ENCODE measurements at places on chromosomes 11 and 22.

DNA sequence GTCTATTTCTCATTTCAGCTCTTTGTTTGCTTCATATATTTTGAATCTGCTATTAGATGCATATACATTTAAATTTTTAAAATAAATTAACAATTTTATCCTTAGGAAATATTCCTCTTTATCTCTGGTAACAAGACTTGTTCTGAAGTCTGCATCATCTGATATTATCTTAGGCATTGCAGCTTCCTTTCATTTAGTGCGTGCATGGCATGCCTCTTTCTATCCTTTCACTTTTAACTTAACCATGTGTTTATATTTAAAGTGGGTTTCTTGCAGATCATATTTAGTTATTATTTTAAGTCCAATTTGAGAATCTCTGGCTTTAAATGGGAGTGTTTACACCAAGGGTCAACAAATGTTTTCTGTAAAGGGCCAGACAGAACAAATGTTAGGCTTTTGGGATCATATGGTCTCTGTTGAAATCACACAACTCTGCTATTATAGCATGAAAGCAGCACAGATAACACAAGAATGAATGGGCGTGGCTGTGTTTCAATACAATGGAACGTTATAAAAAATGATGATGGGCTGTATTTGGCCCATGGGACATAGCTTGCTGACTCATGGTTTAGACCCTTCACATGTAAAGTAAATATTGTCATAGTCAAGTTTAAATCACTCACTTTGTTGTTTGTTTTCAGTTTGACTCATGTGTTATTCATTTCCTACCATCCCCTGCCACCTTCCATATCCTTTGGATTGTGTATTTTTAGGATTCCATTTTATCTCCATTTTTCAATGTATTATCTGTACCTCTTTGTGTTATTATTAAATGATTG lies 83.9 kb upstream of the SNX19 start:
- H3K27me3 ChIP-seq = no peaks in the 10 kb centered on the region
- DNase-seq = peak; percentile 80
- H3K4me1 ChIP-seq = peaks cover 24% of the 10 kb centered on the region

GRCh38 chr22:46714550-46714949 lies 23.5 kb downstream of the CERK start:
- H3K4me1 ChIP-seq = no peaks in the 10 kb centered on the region
- no peaks in the 10 kb centered on the region for H3K27me3 ChIP-seq
- peak; percentile 56 for DNase-seq
- H3K4me3 ChIP-seq = no peak overlapping the region
- H3K27ac ChIP-seq = peak overlapping the region; percentile 21
- H3K36me3 ChIP-seq = peaks cover 33% of the 10 kb centered on the region

DNA sequence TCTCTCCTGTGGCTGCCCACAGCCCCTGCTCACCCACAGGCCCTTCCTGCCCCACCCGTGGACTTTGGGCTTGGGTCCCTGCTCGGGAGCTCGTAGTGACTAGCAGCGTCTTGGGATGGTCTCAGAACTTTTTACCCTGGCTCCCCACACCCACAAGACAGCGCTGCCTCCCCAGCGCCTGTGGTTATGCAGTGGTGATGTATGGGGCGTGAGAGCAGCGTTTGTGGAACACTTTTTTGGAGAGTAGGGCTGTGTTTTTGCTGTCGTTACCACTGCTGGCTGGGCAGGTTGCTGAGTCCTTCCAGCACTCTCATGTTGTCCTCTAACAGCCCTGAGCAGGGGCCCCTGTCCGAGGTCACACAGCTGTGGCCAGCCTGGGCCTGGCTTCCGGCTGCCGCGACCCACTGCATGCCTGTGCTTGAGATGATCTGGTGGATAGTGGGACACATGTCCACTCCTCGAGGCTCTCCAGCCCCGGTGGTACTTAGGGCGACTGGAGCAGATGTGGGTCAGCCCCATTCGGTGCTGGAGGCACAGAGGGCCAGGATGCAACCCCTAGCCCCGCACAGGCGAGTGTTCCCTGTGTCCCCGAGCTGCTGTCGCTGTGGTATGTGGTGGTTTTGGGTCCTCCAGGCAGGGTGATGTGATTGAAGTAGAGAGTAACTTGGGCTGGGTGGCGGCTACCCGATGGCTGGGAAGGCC lies 7.1 kb upstream of the GRAMD4 start:
- H3K4me3 ChIP-seq = no peak overlapping the region
- H3K36me3 ChIP-seq = no peaks in the 10 kb centered on the region
- H3K4me1 ChIP-seq = peaks cover 9% of the 10 kb centered on the region
- no peak overlapping the region for H3K27ac ChIP-seq
- no peaks in the 10 kb centered on the region for H3K27me3 ChIP-seq

GRCh38 chr11:16827139-16827538 lies 88.7 kb downstream of the C11orf58 start:
- no peak overlapping the region for H3K4me3 ChIP-seq
- H3K27me3 ChIP-seq = no peaks in the 10 kb centered on the region
- DNase-seq = no peak
- no peaks in the 10 kb centered on the region for H3K4me1 ChIP-seq
- no peaks in the 10 kb centered on the region for H3K36me3 ChIP-seq

DNA sequence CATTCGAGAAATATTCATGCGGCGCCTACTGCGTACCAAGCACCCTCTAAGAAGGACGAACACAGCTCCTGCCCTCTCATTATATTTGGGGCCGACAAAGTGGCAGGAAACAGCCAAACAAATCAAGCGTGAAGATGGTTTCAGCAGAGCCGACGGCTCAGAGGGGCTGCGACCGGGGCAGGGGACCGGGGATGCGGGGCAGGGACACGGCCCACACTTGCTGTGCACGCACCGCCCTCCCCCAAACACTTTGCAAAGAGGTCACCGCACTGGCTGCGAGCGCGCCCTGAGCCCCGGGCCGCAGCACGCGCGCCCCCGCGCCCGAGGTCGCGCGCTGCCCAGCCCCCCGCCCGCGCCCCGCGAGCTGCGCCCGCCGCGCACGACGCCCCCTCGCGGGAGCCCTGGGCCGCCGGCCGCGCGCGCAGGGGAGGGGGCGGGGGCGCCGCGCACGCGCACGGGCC lies 255 bp upstream of the SYNGR1 start:
- peaks cover under 1% of the 10 kb centered on the region for H3K27me3 ChIP-seq
- H3K36me3 ChIP-seq = no peaks in the 10 kb centered on the region
- no peak overlapping the region for H3K27ac ChIP-seq

GRCh38 chr22:33803371-33804282 lies 116.6 kb downstream of the LARGE1 start:
- H3K4me3 ChIP-seq = no peak overlapping the region
- H3K4me1 ChIP-seq = no peaks in the 10 kb centered on the region
- no peaks in the 10 kb centered on the region for H3K36me3 ChIP-seq
- H3K27me3 ChIP-seq = no peaks in the 10 kb centered on the region

- H3K27me3 ChIP-seq = no peaks in the 10 kb centered on the region
- no peaks in the 10 kb centered on the region for H3K36me3 ChIP-seq
- no peaks in the 10 kb centered on the region for H3K4me1 ChIP-seq
- no peak for DNase-seq
Observed at GRCh38 chr11:64083398-64084080, 47.8 kb downstream of the FLRT1 start.

- H3K27ac ChIP-seq = no peak overlapping the region
- H3K4me1 ChIP-seq = no peaks in the 10 kb centered on the region
- peaks cover 16% of the 10 kb centered on the region for H3K36me3 ChIP-seq
- H3K4me3 ChIP-seq = no peak overlapping the region
Observed at GRCh38 chr22:21587803-21588611, 20.5 kb downstream of the UBE2L3 start.

GRCh38 chr11:3903207-3903896 lies 47.9 kb downstream of the STIM1 start:
- no peaks in the 10 kb centered on the region for H3K36me3 ChIP-seq
- no peak for DNase-seq
- H3K27me3 ChIP-seq = no peaks in the 10 kb centered on the region
- peaks cover 4% of the 10 kb centered on the region for H3K4me1 ChIP-seq

GRCh38 chr22:21755851-21756284 lies 20.3 kb upstream of the YPEL1 start:
- DNase-seq = peak; percentile 49
- H3K27ac ChIP-seq = peak overlapping the region; percentile 14
- peaks cover 4% of the 10 kb centered on the region for H3K36me3 ChIP-seq
- no peak overlapping the region for H3K4me3 ChIP-seq

- no peaks in the 10 kb centered on the region for H3K36me3 ChIP-seq
- no peak overlapping the region for H3K4me3 ChIP-seq
- no peak for DNase-seq
- H3K27ac ChIP-seq = no peak overlapping the region
Observed at GRCh38 chr11:124832571-124832970, 32.4 kb upstream of the MSANTD2 start.

- H3K27ac ChIP-seq = peak overlapping the region; percentile 86
- peaks cover 29% of the 10 kb centered on the region for H3K4me1 ChIP-seq
- H3K27me3 ChIP-seq = no peaks in the 10 kb centered on the region
Observed at GRCh38 chr22:50656122-50657070, 16.2 kb upstream of the SHANK3 start.

DNA sequence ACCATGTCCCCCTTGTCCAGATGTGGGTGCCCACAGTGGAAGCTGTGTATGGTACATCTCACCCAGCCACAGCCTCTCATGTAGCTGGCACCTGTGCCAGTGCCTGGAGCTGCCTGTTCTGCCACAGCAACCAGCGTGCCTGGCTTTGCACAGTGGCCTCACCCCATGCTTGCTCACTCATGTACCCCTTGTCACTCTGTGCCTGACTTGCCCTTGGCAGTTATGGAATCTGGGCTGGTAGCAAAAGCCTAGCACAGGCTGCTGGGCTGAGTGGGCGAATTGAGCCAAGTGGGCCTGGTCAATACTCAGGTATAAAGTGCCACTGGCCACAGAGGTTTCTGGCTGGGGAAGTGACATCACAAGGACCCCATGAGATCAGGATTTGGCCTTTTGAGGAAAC lies 264.2 kb downstream of the INSC start:
- no peak overlapping the region for H3K27ac ChIP-seq
- no peaks in the 10 kb centered on the region for H3K36me3 ChIP-seq
- H3K4me1 ChIP-seq = no peaks in the 10 kb centered on the region
- no peaks in the 10 kb centered on the region for H3K27me3 ChIP-seq
- no peak overlapping the region for H3K4me3 ChIP-seq

- no peak for DNase-seq
- H3K4me1 ChIP-seq = no peaks in the 10 kb centered on the region
- no peaks in the 10 kb centered on the region for H3K27me3 ChIP-seq
Observed at GRCh38 chr11:113481672-113482071, 6.5 kb upstream of the DRD2 start.

DNA sequence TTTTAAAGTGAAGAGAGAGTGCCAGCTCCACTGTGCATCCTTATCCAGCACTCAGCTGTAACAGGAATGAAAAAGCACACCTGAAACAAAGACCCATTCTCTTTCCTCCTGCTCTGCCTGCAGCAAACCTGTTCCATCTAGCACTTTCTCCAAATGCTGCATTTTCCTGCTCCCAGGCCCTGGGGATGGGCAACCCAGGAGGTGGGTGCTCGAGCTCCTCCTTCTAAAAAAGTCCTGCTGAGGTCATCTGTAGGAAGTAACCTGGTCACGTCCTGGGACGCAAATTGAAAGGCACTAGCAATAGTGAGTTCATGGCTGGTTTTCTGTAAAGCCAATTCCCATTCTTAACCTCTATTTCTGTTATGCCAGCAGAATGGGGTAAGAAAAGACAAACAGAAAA lies 173.7 kb downstream of the MAML2 start:
- no peaks in the 10 kb centered on the region for H3K27me3 ChIP-seq
- no peaks in the 10 kb centered on the region for H3K36me3 ChIP-seq

DNA sequence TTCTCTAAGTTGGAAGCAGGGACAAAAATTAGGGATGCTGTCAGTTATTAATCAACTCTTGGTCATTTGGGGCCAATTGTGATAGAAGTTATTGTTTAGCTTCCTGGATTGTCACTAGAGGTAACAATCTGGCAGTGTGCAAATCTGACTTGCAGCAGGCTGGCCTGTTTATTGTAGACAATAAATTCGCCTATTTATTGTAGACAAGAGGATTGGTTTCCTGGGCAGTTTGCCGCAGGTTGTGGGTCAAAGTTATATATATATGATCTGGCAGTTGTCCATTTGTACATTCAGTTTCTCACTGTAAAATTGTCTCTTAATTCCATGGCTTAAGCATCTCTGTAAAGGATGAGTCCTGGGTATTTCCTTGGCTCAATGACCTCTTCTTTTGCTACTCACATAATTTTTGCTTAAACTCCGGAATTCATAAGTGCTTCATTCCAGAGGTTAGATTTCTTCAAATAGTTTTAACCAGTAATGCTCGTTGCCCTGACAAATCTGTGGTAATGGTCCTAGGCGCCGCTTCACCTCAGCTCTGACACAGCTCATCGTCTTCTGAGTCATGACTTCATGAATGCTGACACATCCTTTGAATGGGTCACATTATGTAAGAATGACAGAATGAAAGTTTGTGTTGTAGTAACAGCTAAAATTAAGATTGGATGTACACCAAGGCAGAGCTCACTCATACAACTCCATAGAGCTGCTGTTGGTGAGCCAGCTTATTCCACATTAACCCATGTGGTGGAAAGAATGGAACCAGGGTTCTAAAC lies 7.8 kb upstream of the MMP3 start:
- no peaks in the 10 kb centered on the region for H3K4me1 ChIP-seq
- no peak for DNase-seq

DNA sequence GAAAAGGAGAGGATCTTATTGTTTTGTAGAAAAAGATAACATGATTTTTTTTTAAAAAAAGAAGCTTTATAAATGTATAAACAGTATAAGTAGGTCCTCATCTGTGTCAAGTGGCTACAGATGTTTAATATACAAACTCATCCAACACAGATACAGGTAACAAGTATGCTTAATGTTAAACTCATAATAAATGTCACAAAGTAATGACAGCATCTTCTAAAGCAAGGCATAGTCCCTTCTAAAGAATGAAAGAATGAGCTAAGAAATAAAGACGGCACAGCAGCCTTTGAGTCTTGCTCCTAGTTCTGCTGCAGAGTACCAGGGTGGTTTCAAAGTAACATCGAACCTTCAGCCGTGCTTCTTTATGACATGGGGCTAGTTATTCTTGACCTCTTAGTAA lies 28.7 kb upstream of the BLID start:
- H3K27me3 ChIP-seq = no peaks in the 10 kb centered on the region
- DNase-seq = no peak
- no peak overlapping the region for H3K27ac ChIP-seq
- H3K36me3 ChIP-seq = no peaks in the 10 kb centered on the region

DNA sequence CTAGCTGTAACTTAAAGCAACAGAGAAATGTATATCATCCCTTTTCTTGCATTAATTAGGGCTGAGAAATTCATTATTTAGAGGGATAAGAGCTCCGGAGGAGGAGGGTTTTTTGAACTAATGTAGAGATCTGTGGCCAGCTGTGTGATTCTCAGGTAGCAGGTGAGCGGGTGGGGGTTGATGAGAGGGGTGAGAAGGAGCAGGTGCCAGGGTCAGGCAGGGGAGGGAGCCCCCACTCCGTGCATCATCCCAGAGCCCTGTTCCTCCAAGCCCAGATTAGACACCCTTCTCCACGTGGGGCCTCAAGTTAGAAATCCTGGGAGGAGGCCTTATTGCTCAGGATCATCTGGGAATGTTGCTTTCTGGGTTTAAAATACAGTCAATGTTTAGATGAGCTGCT lies 24.9 kb downstream of the ZBTB16 start:
- H3K4me3 ChIP-seq = no peak overlapping the region
- H3K27me3 ChIP-seq = no peaks in the 10 kb centered on the region
- no peaks in the 10 kb centered on the region for H3K36me3 ChIP-seq
- peaks cover 30% of the 10 kb centered on the region for H3K4me1 ChIP-seq
- no peak overlapping the region for H3K27ac ChIP-seq
